ENCODE measurements at places on chromosomes 5 and 9.

DNA sequence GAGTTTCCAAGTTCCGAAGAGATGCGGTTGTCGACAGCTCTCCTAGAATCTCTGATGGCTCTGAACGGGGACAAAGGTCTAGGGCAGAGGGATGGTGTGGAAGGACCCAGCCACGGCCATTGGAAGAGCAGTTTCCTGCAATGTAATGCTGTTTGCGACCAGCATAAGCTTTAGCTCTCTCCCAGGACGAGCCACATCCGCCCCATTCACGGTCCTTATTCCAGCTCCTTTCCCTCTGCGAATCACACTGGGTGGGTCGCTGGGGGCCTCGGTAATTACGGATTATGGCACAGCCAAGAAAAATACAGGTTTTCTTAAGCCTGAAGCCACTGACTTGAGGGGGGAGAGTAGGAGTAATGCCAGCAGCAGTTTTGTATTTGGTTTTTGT is 22.7 kb downstream of the ANXA2R start:
- DNase-seq: peak; percentile 43

DNA sequence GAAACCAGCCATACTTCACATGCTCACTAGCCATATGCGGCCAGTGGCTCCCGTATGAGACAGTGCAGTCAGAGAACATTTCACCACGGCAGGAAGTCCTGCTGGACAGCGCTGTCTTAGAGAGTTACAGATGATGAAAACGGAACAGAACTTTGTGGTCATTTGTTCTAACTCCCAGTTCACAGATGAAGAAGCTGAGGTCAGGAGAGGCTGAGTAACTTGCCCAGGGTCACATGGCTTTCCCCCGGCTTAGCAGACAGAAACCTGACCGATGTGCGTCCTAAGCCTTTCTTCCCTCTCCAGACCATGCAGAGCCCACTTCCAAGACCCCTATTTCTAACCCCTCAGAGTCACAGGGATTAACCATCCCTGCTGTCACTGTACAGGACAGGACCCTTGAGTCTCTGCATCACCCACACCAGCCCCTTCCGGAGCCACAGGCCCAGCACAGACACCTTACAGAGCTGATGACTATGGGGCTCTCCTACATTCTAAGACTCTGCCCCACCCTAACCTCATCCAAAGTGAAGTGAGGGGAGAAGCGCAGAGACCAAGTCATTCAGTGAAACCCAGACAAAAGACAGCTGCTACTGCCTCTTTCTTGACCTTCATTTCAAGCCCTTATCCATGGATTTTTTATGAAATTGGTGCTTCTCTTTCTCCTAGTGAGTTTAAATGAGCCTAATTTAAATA is 86.9 kb downstream of the PTPN3 start:
- DNase-seq: peak; percentile 47

- no peak for DNase-seq
Measured at GRCh38 chr5:137641148-137641547, 94.7 kb downstream of the KLHL3 start.

DNA sequence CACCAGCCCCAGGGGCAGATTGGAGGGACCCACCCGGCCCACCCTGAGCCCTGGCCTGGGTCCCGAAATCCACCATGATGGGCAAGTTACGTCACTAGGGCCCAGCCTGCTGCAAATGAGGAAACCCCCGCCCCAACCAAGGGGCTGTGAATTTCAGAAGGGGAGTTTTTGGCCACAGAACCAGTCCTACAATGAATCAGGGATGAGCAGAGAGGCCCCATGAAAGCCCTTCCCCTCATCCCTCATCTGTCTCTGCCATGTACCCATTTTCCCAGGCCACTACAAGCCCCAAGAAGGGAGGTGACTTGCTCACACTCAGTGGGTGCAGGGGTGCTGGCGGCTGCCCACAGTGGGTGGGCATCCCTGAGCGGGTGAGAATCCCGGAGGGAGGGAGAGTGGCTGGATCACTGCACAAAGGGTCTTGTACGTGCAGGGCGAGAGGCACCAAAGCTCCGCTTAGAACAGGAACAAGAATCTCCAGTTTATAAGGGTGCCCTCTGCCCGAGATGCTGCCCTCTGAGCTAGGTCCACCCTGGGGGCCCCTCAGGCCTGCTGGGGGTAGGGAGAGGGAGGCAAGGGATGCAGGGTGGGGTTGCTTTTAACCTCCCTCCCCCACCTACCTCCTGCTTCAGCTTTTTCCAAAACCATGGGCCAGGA is 10.4 kb upstream of the TCF7 start:
- no peak for DNase-seq

GRCh38 chr9:126699401-126699881 is 85.7 kb downstream of the LMX1B start:
- no peak for DNase-seq

- DNase-seq: no peak
Measured at GRCh38 chr5:4058899-4059298, 463.3 kb downstream of the IRX1 start.

DNA sequence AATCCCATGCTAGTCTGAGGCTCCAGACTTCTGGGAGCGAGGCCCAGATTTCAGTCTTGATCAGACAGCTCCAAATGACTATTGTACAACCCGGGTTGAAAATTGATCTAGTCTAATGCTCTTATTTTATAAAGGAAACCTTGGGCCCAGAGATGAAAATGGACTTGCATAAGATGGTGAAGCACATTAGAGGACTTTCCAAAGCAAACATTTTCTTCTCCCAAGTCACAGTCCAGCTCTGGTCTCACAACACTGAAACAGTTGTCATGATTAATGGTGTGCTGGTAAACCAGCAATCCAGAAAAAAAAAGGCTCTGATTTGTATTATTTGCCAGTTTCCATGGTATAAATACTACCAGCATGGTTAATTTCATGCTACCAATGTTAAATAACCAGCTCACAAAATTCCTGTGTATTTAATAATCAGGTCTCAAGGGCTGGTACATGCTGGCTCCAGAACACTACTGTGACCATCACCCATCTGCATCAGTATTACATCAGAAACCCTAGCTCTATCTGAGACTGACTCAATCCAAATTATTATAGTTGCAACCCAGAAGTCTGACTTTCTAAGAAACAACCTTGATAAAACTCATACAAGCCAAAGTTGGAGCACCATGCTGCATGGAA is 32.5 kb upstream of the ABLIM3 start:
- no peak for DNase-seq

- DNase-seq: no peak
Measured at GRCh38 chr5:165014439-165014838, 1509.0 kb downstream of the MAT2B start.

DNA sequence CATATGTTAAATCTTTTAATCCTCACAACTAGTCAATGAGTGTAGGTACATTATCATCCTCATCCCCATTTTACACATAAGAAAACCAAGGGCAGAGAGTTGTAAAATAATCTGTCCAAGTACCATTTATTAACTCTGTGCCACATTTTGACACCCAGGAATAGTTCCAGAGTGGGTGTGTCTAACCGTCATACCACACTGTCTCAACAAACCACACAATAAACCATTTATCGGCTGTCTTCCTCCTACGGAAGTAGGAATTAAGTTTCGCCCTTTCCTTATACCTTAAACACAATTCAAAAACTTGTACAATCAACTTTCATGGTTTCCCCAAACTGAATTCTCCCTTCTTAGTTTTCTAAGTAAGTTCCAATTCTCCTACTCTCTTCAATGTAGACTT is 11.4 kb downstream of the AP3B1 start:
- DNase-seq: no peak

DNA sequence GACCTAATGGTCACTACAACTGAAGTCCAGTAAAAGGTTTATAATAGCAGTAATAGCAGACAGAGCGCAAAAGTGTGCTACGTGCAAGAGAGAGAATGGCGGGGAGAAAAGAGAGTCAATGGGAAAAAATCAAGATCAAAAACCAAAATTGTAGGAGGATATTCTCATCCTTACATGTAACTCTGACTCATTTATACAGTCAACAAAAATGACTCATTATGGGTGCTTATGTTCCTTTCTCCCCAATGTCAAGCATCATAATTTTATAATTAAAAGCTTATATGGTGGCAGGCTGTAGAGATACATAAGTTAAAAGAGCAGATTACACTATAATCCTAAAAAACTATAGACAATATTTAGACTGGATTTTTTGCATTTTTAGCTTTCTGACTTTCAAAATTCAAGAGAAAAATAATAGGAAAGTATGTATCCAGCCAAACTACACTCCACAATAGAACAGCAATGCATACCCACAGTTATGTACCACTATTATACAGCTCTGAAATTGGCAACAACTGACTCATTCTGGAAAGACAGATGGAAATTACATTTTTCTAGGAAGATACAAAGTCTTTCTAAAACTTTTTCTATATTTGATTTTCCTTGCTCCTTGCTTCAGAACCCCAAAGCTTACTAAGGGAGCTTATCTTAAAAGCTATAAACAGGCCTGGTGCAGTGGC is 78.4 kb downstream of the PLPP1 start:
- DNase-seq: peak; percentile 6
